Urinary bladder (tissue), 4 donors: ENCODE measurements at places on chromosomes 5 and 9. TPM values are rescaled to one million over a fixed set of nuclear protein-coding genes. Genes with fewer than 3 reads are reported as not detected.

The C5 gene
- 18.1 TPM for total RNA-seq

The RNF183 gene
- total RNA-seq: 0.26 TPM

DNA sequence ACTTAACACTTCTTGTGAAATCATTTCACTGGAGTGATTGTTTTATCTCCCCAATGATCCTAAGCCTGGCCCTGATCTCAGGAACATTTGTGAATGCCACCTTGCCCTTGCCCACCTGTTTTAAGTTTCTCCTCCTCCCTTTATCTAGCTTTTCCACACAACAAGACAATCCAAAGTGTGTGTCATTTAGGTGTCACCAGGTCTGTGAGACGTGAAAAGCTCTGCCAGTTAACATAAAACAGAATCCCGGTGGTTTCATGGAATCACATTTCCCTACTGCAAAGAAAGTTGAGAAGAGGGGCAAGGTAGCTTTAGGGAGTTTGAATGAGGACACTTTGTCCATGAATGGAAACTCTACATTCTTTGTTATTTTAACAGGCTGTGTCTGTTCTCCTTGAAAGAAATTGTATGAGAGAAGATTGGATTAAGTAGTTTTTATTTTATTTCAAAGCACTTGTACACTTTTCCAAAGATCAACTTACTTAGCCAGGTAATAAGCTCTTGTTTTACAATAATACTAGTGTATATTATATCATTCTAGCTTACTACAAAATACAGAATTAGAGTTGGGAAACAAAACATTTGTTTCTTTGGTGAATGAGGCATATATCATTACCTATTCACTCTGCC, 239.0 kb downstream of the ISL1 start:
- DNase-seq: no peak

DNA sequence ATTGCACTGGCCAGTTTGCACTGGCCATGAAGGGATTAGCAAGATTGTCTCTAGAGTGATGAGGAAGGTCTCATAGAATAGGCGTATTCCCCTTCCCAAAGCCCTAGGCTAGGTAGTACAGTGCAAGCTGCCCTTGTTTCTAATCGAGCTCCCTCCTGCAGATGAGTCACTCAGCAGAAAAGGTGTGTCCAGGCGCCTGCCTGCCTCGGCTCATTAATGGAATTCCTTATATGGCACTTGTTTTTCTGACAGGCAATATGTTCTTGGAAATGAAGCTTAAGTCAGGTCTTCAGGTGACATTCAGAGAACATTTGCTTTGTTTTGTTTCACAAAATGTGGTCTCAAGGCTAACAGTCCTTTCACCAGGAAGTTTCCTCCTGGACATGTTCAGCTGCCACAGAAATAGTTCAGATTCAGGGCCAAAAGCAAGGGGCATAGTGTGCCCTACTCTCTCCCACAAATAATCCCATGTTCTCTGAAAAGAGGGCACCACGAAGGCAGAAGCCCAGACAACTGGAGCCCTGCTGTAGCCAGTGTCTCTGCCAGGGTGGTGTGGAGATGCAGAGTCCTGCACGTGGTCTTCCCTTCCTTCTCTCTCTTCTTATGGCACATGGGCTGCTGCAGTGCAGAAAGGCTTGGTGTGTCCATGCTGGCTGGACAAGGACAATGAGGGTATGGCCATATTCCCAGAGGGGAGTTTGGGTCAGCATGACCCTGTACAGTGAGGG, 281.1 kb upstream of the MAP3K1 start:
- no peak for DNase-seq

DNA sequence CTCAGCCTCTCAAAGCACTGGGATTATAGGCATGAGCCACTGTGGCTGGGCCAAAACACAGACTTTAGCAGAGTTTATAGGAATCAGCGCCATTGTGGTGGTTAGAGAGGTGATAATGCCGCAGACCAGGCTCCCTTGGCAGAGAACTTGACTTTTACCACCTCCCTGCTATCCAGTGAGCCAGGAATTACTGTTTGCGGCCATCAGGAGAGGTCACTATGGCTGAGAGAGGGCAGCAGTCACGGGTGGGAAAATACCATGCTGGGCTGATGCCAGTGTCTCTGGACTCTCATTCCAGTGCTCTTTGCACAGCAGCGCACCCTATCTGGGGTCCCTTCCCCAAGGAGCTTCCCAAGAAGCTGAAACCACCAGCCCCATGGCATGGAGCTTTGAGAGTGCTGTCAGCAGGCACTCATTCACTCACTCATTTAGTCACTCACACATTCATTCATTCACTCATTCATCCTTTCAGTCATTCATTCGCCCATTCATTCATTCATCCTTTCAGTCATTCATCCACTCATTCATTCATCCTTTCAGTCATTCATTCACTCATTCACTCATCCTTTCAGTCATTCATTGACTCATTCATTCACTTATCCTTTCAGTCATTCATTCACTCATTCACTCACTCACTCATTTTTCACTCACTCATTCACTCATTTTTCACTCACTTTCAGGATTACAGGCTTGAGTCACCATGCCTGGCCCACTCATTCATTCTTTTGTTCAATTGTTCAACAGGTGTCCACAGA, 27.3 kb upstream of the RNU6ATAC start:
- DNase-seq: no peak

- no peak for DNase-seq
Observed at GRCh38 chr5:36232533-36232932, 9.2 kb downstream of the NADK2 start.

GRCh38 chr9:98885575-98886295, 58.0 kb upstream of the COL15A1 start:
- DNase-seq: no peak

- DNase-seq: no peak
Observed at GRCh38 chr5:65296067-65296466, 185.7 kb downstream of the ADAMTS6 start.
